ENCODE measurements at places on chromosomes 12 and 14. TPM values are rescaled to one million over a fixed set of nuclear protein-coding genes. Genes with fewer than 3 reads are reported as not detected.

DNA sequence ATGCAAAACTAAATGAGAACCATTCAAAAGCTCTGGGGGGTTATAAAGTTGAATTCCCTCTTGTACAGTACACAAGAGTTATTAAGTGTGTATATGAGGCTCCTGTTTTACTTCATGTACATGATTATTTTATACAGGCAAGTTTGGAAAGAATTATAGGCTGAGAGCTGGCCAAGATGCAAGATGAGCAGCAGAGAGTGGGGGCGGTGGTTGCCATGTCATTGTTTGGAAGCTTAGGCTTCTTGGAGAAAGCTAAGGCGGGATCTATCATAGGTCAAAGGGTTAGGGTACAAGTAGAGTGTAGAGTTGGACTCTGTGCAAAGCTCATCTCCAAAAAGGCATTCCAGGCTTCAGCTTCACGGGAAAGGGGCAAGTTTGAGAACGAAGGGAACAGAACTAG lies 297.1 kb upstream of the TBX3 start:
- DNase-seq = no peak

GRCh38 chr14:37563189-37563588 lies 31.9 kb downstream of the FOXA1 start:
- no peak for DNase-seq

- DNase-seq = no peak
These were observed 123.3 kb upstream of the OR4E1 start for GRCh38 chr14:21796916-21797315.

DNA sequence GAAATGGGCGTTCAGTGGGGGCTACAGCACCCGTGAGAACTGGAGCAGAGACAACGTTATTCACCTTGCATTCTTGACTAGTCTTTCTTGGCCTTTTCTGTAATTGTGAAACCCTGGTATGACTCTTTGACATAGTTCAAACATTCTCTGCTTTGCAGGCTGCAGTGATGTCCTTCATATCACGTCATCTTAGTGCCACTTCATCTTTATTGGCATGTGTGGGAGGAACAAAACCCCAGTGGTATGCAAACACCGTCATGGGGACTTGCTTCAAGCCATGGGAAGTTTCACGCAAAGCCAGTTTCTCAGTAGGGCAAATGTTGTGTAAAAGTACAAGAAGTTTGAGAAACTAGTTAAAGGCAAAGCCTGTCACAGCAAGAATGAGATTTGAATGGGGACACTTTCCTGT lies 20.2 kb upstream of the DUSP16 start:
- no peak for DNase-seq

GRCh38 chr12:61717986-61718385 lies 542.2 kb upstream of the USP15 start:
- no peak for DNase-seq

GRCh38 chr14:81710232-81710845 lies 176.7 kb upstream of the SEL1L start:
- DNase-seq = no peak

DNA sequence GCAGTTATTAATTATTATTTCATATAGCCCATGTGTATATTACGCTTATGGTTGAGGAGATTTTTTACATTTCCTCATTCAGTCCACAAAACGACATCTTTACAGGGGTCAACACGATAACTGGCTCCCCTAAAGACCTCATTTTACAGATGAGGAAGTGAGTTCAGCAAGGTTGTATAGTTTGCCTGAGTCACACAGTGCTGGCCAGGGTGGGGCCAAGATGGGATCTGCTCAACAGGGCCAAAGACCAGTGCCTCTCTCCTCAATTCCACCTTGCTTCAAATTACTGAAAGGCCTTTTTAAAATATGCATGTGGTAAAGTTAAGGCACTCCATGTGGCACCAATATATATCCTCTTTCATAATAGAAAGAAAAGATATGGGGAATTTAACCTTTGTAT lies 13.1 kb downstream of the GRIN2B start:
- DNase-seq = no peak

The ZNF740 gene
- 3.3 TPM for polyA plus RNA-seq

The LRRC74A gene
- polyA plus RNA-seq = not detected

The KCNC2 gene
- not detected for polyA plus RNA-seq

The CCNT1 gene
- polyA plus RNA-seq = 12.9 TPM

The AMDHD1 gene
- polyA plus RNA-seq = 0.68 TPM

The MYO1H gene
- polyA plus RNA-seq = not detected

The C1S gene
- not detected for polyA plus RNA-seq

All from CD8-positive, alpha-beta memory T cell (primary cell).